NCI-H1092 (cell line): ENCODE measurements at places on chromosomes 6 and 20.
A peak's percentile ranks its signal among the peaks of the same experiment; 100 is the strongest.

DNA sequence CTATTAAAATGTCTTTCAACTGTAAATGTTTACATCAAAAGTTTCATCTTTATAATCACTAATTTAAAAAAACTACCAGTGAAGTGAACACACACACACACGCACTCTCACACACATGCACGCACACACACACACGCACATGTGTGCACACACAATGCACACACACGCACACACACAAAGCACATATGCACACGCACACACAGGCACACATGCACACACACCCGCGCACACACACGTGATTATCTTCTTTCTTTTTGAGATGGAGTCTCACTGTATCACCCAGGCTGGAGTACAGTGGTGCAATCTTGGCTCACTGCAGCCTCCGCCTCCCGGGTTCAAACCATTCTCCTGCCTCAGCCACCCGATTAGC, 80.0 kb upstream of the FRMD1 start:
- DNase-seq = no peak

DNA sequence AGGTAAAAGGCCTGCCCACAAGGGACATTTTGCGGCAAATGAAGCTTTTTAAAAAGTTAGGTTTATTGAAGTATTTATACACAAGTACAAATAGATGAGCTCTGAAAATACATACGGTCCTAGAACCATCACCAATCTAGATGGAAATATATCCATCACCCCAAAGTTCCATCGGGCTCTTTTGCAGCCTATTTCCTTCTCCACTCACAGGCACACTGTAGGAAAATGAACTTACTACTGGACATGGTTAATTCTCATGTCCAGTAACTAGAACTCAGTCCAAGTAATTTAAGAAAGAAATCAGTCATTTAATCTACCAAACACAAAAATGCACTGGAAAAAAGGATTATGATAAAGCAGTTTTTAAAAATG, 6.2 kb downstream of the PCNA start:
- DNase-seq = no peak

DNA sequence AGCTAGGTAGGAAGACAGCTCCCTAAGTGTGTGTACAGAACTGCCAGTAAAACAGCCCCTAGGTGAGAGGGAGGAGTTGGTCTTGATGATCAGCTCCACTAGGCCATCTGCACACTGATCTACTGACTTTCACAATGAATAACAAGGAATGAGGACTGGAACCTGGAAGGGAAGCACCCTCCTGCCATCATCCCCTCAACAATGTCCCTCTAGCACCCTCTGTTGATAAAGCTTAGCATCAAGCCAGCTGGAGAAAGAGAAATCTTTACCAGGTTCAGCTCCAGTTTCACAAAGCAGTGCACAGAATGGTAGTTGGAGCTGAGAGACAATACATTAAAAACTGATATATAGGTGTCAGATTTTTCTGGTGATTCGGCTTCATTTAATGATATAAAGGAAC, 57.2 kb upstream of the IRAK1BP1 start:
- DNase-seq = no peak

GRCh38 chr20:49446808-49447207, 35.7 kb downstream of the KCNB1 start:
- DNase-seq = no peak

DNA sequence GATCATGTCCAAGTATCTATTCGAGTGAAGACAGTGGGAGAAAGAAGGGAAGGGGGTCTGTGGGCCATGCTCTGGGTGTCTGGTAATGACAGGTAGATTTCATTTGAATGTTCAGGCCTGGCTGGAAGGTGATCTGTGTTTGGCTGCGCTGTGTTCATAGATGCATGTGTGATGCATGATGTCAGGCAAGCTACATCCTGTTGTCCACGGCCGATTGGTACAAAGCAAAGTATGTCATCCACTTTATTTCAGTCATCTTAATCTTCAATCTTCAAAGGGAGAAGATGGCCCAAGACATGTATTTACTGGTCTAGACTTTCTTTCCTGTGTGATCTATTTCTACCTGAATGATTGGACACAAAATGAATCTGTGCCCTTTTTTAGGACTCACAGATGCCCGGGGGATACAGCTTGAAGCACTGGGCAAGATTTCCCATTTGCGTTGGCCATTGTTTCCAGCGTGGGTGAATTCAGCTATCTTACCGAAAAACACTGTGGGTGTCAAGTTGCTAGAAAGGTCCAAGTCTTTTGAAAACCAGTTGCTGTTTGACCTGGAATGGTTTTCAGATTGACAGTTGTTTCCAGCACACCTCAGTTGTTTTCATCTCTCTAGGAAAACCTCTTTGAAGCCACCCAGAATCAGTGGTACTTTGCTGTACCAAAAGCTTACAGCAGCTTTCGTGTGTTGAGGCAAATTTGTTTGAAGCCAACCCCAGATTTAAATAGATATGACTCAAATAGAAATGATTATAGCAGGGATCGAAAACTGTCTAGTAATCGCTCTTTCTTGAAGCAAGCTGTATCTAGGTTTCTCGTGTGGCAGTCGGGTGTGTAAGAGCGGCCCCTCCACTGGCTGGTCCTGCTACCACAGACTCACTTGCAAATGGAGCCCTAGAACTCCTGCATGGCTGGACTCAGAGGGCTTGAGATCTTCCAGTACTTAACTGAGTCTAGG, 27.2 kb downstream of the DUSP22 start:
- DNase-seq = no peak

GRCh38 chr6:45533386-45533785, 155.7 kb upstream of the SUPT3H start:
- DNase-seq = no peak

DNA sequence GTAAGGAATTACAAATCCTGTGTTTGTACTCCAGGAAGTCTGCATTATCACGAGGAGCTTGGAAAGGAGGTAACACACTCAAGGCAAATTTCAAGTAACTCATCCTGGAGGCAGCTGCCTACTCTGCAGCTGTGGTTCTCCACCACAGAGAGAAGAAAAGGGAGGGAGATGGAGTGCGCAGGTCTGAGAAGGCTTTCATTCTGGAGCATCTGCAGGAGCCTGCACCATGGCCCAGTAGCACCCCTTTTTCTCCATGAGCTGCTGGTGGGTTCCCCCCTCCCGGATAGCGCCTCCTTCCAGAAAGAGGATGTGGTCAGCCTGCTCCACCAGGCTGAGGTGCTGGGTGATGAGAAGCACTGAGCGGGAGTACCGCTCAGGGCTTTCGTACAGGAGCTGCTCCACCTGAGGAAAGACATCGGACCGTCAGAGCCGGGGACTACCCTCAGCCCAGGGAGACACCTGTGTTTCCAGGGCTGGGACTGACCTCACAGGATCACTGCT, 1.6 kb upstream of the PSMB8 start:
- no peak for DNase-seq

DNA sequence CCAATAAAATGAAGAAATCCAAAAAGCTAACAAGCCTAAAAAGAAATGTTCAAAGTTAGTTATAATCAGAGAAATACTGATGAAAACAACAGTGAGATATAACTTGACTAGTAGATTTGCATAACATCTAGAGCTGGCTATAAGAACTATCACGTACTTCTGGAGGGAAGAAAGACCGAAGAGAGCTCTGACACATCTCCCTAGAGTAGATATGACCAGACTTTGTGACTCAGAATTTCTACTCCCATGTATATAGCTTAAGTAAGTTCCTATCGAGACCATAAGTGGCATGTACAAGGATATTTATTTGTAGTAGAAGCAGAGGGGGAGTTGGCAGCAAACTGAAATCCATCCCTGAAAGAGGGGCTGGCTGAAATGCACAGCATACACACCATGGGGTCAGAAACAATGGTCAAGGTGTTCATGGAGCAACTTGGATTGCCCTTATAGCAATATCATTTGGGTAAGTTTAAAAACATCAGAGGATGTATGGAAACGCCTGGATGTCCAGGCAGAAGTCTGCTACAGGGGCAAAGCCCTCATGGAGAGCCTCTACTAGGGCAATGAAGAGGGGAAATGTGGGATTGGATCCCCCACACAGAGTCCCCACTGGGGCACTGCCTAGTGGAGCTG, 25.6 kb upstream of the IL17A start:
- no peak for DNase-seq

DNA sequence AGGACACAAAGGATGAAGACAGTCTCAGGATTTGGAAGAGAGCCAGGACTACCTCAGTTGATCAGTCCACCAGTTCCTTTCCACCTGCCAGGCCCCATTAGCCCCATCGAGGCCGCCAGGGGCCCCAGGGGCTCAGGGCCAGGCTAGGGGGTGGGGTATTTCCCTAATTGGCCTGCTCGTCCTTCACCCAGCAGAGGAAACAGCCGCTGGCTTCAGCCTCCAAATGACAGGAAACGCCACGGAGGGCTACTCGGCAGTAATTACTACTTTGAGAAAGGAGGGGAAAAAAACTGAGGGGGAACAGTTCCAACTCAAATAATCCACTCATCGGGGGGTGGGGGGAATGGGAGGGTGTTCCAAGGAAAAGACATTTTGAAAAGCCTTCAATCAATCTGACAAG, 42.7 kb downstream of the MAFB start:
- peak; percentile 90 for DNase-seq

- DNase-seq = no peak
Measured at GRCh38 chr6:127514773-127515227, 4.3 kb downstream of the MTCL3 start.

GRCh38 chr6:21476112-21476511, 117.4 kb upstream of the SOX4 start:
- DNase-seq = no peak

GRCh38 chr6:119355157-119355556, 5.6 kb upstream of the MAN1A1 start:
- DNase-seq = no peak

DNA sequence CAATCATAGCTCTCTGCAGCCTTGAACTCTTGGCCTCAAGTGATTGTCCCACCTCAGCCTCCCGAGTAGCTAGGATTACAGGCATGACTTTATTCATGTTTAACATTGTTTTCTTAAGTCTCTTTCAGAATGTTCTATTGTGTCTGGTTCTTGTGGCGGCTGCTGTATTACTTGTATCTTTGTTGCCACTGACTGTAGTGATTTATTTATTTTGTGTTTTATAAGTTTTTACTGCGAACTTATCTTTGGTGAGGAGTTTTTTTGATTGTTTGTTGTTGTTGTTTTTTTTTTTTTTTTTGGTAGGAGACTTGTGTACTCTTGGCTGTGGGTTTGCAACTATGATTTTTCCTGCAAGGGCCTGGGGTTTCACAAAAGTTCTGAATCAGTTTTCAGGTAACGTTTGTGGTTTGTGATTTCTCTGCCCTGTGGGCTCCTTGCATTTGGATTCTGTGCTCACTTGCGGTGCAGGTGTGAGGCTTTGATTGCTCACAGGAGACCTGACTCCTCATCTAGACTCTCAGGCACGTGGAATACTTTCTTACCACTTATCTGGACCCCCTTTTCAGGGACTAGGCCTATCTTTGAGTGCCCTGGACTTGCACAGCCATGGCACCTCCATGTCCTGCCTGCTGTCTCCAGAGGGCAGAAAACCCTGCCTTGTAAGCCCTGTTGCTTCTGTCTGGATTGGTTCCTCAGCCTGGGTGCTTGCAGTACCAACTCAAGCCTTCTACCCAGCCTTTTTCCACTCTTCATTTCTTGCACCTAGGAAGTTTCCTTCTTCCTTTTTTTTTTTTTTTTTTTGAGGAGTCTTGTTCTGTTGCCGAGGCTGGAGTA, 25.2 kb downstream of the KIF25 start:
- no peak for DNase-seq

- DNase-seq = no peak
Measured at GRCh38 chr6:165821754-165822153, 158.7 kb upstream of the PDE10A start.

DNA sequence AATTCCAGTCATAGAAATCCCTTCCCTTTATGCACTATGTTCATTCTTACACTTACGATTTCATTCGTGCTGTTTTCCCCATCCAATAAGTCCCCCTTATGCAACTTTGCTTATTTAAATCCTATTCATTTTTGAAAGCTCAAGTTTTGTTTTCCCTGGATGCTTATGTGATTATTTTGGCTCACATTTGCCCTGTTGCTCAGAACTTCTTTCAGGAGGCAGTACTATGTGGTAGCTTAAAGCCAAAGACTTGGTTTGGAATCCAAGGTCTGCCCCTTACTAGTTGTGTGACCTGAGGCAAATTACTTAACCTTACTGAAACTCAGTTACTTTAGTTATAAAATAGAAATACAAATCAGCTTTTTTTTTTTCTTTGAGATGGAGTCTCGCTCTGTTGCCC, 59.6 kb downstream of the MOXD1 start:
- no peak for DNase-seq

DNA sequence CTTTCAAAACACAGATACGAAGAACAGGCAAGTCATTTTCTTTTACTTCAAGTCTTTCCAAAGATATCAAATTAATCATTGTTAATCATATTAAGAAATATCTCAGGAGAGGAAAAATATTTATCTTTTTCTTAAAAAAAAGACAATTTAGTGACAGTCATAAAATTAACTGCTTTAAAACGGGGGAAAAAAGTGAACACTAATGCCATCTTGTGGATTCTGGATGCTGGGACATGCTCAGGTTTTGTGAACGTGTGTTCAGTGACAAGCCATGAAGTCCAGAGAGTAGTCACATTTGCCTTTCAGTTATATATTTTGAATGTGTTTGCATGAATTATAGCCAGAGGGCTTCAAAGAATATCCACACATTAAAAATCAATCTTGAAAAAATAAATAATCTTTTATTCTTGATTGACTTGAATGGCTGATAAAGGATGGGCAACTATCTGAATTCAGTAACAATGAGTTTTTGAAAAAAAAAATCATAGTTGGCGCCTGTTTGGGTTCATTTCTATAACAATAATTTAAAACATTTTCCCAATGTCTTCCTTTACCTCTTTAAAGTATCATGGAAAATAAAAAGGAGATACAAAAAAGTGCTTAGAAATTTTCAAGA, 74.7 kb upstream of the NOX3 start:
- DNase-seq = no peak

GRCh38 chr6:116238083-116238482, 15.8 kb downstream of the TSPYL4 start:
- DNase-seq = no peak

- no peak for DNase-seq
Measured at GRCh38 chr20:47392015-47392720, 35.7 kb upstream of the ZMYND8 start.
